ENCODE measurements at places on chromosomes 2 and 18. TPM values are rescaled to one million over a fixed set of nuclear protein-coding genes. Genes with fewer than 3 reads are reported as not detected.
A peak's percentile ranks its signal among the peaks of the same experiment; 100 is the strongest.

The BUB1 gene
- 22.7 TPM for polyA plus RNA-seq

The LIMS4 gene
- 0.96 TPM for polyA plus RNA-seq

DNA sequence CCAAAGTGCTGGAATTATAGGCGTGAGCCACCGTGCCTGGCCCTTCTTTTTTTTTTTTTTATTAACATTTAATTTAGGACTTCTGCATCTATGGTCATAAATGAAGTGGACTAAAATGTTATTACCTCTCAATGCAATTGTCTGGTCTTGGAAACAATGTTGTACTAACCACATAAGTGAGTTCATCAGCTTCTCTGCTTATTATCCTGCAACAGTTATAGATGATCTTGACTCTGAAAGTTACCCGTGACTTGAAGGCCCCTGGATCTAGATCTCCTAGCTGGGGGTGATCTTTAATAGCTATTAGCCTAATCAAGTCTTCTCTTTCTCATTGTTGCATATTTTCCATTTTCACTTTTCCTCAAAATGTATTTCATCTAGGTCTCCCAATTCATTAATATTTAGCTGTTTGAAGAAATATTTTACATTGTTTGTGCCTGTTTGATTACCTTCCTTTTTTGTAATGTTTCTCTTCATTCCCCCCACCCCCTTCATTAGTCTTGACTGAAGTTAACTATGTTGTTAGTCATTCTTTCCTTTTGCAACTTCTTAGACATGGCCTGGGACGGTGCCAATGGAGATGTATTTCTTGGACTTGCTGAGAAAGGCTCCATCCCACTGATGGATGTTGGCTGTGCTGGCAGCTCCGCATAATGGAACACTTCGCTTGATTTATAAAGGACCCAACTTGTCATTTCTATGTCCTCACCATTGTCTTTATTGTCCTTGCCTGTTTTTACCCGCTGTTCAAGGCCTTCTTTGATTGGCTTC lies 141.6 kb upstream of the RIOK3 start:
- peak; percentile 34 for DNase-seq

DNA sequence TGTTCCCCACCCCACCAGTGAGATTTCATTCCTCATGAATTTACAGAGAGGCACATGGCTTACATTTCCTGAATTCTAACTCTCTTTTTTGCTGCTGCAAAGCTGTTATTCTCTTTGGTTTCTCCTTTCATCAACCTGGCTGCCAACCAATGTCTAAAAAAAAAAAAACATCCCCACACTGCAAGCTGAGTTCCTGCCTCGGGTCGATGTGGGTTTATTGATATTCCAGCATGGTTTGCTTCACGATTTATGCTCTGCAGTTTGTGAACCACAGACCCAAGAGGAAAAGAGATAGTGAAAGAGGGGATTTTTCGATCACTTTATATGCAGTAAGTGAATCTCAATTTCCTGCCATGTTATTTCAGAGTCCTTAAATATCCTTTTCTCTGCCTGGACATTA lies 363.6 kb downstream of the LPIN1 start:
- no peak for DNase-seq

DNA sequence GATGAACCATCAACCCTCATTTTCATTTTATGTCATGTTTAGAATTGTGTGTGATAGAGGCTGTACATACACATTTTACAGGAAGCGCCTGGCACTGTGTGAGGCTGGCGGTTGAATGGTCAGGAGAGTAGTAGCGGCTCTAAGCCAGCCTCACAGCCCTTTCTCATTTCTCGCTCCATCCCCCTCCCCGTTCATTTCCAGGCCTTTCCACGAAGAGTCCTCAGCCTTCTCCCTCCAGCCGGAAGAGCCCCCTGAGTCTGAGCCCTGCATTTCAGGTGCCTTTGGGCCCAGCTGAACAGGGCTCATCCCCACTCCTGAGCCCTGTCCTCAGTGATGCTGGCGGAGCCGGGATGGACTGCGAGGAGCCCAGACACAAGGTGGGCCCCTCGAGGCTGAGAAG lies 51.8 kb downstream of the STK25 start:
- no peak for DNase-seq

The SH3RF3 gene
- 4.3 TPM for polyA plus RNA-seq

The CRIM1 gene
- polyA plus RNA-seq: 95.7 TPM

The L3MBTL4 gene
- polyA plus RNA-seq: 5.7 TPM

GRCh38 chr2:52260904-52261303 lies 1229.0 kb upstream of the NRXN1 start:
- DNase-seq: no peak

GRCh38 chr18:33577685-33578517 lies at the start of gene ASXL3:
TSS of gene ASXL3 (plus strand) at chr18:33578219. CDS start at chr18:33578632, 413 bp downstream.
- DNase-seq: no peak

GRCh38 chr18:25805323-25805722 lies 285.1 kb downstream of the SS18 start:
- no peak for DNase-seq

- no peak for DNase-seq
These were observed 115.2 kb downstream of the ZNF236 start for GRCh38 chr18:76937597-76937996.

The TNFRSF11A gene
- polyA plus RNA-seq: 1.6 TPM

GRCh38 chr2:35298493-35298892 lies 1057.1 kb upstream of the CRIM1 start:
- peak; percentile 5 for DNase-seq

The RNF125 gene
- polyA plus RNA-seq: 1.6 TPM

- no peak for DNase-seq
These were observed 15.7 kb upstream of the CEP192 start for GRCh38 chr18:12975488-12975887.

The SLC30A3 gene
- 4.4 TPM for polyA plus RNA-seq

GRCh38 chr18:46556590-46557206 lies 100.3 kb downstream of the LOXHD1 start:
- DNase-seq: no peak

- no peak for DNase-seq
These were observed 57.5 kb downstream of the ZRANB3 start for GRCh38 chr2:135473567-135473966.

The CD8B gene
- polyA plus RNA-seq: 0.61 TPM

DNA sequence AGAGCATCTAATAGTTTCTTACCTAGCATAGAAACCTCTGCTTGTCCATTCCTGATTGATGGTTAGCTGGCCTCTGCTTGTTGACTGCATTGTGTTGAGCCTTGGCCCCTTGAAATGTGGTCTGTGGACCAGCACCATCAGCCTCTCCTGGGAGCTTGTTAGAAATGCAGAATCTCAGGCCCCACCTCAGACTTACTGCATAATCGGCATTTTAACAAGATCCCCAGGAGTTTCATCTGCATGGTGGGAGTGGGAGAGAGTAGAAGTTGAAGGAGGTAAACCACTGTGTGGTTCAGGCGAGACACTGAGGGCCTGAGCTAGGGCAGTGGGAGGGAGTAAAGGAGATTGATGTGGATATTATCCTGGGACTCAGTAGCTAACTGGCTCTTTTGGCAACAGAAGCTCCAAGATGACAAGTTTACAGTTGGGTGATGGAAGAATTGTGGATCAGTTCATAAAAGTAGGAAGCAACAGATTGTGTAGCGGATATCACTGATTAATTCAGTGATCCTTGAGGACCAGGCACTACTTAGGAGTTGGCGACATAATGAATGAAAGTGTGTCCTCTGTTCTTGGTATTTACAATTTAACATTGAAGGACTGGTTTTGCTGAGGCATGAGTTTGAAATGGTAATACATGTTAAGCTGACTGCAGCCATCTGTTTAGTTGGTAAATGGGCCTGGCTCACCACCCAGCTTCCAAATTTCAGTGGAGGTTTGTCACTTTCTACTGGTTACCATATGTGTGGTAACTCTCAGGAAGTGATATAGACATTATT lies 20.9 kb downstream of the PHLPP1 start:
- no peak for DNase-seq

The ARHGAP25 gene
- polyA plus RNA-seq: 8.5 TPM

DNA sequence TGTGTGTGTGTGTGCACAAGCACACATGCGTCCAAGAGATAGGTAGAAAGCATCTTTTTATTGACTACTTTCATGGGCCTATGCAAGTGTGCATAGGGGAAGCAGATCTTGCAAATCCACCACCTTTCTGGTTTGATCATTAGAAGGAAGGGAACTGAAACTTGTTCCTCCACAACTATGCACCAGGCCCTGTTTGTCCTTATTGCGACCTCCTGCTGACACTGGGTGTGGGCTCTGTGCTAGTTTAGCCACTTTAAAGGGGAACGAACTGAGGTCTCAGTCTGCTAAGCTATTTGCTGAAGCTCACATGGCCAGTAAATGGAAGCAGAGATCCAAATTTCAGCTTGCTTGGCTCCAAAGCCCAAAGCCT lies 32.1 kb upstream of the INSIG2 start:
- DNase-seq: no peak

GRCh38 chr2:150485114-150485870 lies 2.2 kb downstream of the RND3 start:
- DNase-seq: peak; percentile 62

All from right renal cortex interstitium (tissue), 3 donors.